NCI-H1417 (cell line): ENCODE measurements at places on chromosomes 2 and 18.
A peak's percentile ranks its signal among the peaks of the same experiment; 100 is the strongest.

GRCh38 chr2:71813315-71813714 lies 334.3 kb downstream of the CYP26B1 start:
- DNase-seq, result no peak

DNA sequence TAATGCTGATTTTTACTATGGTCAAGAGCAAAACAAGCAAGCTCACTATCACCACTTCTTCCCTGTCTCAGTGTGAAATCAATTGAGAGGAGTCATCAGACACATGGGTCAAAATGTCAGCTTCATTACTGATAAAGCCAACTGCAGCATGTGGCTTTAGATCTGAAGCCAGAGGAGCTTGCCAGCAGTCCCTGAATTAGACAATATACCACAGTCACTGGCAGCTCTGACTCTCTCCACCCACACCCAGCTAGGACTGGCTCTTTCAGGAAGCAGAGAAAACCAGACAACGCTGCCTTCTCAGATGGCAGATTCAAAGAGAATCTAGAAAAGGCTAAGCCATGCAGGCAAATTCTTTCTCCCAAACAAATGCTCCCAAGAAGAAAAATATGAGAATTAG lies 20.0 kb upstream of the ASB18 start:
- DNase-seq, result no peak

- DNase-seq, result no peak
These were observed 20.0 kb downstream of the MERTK start for GRCh38 chr2:111918383-111918806.

DNA sequence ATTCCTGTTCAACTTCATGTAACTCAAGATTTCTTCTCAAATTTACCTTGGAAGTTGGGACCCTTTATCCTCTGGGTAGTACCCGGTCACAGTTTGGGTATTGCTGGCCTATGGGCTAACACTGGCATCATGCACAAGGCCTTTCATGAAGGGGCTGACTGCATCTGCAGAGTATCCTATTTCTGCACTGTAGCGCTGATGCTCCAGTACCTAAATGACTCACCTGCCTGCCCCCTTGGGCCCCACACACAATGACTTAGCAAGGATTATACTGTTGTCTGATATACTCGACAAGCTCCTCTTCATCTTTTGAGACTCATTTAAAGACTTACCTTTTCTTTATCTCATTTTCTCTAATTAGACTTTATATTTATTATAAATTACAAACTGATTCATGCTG lies 39.9 kb downstream of the DNAH6 start:
- DNase-seq, result no peak

- DNase-seq, result no peak
These were observed 427.5 kb upstream of the TRIB2 start for GRCh38 chr2:12289120-12289802.

- DNase-seq, result no peak
These were observed 79.7 kb upstream of the APCDD1 start for GRCh38 chr18:10374636-10375293.

GRCh38 chr18:29556070-29556469 lies 1379.1 kb upstream of the CDH2 start:
- DNase-seq, result no peak

- DNase-seq, result no peak
These were observed 146.6 kb downstream of the RDH14 start for GRCh38 chr2:18413676-18414396.

DNA sequence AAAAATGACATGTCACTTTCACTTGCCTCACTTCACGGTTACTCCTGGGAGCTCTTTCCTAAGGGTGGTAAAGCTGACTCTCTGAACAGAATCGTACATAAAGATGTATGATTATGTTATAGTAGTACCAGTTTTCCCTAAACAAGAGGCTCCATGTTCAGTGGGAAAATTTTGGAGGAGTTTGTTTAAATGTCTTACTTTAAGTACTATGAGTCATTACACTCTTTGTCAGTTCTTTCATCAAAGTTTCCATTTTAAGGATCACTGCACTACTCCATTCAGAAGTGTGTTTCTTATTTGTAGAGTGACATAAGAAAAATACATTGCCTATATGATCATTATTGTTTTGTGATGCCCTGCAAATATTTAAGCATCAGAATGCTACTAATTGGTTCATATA lies 121.1 kb upstream of the FIGN start:
- DNase-seq, result no peak

DNA sequence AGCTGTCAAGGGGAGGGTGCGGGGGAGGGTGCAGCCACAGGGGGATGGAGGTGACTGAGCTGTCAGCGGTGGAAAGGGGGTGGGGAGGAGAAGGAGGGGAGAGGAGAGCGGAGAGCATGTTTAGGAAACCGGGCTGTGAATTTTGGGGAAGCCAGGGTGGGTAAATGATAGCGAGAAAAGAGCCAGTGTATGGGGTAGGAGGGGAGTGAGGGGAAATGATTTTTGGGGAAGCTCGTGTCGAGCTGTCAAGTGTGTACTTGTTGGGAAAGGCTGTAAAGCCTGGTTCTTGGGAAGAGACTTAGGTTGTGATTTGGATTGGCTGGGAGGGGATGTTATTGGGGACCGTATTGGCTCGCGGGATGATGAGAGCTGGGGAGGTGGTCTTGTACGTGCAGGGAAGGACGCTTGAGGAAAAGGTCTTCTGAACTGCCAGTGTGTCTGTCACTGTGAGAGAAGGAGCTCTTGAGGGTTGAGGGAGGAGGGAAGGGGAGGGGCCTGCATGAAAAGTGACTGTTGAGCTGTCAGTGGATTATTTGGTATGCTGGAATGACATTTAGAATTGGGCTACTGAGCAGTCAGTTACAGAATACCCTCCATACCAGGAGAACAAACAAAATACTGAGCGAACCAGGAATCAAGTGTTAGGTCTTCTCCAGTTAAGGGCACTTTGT lies 1.0 kb downstream of the UBR3 start:
- DNase-seq, result peak; percentile 13

DNA sequence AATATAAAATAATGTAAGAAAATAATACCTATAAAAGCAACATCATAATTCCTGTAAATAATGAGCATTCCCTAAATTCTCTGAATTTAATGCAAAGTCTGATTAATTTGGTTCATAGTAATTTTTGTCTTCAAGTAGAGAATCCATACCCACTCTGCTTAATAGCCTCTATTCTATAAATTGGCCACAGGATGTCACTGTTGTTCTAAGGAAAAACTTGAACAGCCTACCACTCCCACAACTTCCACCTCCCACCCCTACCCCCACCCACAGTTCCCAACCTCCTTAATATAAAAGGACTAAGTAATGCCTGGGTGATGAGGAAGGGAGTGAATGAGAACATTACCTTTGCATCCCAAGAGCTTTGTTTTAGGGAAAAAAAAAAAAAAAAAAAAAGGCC lies 27.2 kb upstream of the BBS5 start:
- no peak for DNase-seq
